ENCODE measurements at places on chromosomes 12 and 14.

DNA sequence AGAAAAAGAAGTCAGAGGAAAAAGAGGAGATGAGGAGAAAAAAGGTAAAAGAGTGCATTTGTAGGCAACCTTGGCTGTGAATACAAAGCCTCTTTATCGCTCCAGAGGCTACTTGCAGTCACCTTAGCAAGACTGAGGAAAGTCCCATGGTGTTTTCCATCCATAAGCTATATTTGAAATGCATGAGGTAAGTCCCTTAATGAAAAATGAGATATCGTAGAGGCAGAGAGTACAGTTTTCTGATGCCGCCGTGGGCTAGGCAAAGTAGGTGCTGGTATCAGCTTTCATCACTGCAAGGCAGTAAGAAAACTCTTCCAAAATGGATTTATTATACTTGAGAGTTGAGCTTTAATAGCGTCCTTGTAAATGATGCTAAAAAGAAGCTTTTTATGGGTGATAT is 186.8 kb downstream of the ASCL1 start:
- no peak for DNase-seq

DNA sequence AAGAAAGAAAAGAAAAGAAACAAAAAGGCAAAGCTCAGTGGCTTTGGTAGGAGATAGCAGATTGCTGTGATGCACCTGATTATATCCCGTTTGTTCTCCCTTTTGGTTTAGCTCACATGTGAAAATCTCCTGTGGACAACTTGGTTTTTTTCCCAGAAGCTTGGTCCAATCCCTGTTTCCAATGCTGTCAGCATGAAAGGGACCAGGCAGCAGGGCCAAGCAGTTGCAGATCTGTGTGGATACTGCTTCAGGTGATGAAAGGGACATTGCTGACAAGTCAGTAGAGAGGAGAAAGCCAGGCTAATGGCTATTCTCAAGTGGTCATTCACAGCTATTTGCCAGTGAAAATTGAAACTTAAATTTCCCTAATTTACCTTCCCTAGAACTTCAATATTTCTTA is 18.8 kb upstream of the SLCO1A2 start:
- DNase-seq: no peak

- no peak for DNase-seq
These were observed 248.5 kb upstream of the PDE3A start for GRCh38 chr12:20119596-20120402.

GRCh38 chr14:75461755-75462349 is 34.0 kb downstream of the JDP2 start:
- no peak for DNase-seq

GRCh38 chr12:121568971-121569751 is 11.7 kb downstream of the KDM2B start:
- no peak for DNase-seq

- DNase-seq: no peak
These were observed 117.3 kb downstream of the NEDD1 start for GRCh38 chr12:97024393-97024792.

- DNase-seq: no peak
These were observed 61.5 kb downstream of the TSPAN11 start for GRCh38 chr12:30988086-30988485.

GRCh38 chr14:69006346-69006745 is 27.2 kb upstream of the ACTN1 start:
- no peak for DNase-seq

GRCh38 chr12:57254506-57255280 is 3.7 kb upstream of the STAC3 start:
- no peak for DNase-seq

DNA sequence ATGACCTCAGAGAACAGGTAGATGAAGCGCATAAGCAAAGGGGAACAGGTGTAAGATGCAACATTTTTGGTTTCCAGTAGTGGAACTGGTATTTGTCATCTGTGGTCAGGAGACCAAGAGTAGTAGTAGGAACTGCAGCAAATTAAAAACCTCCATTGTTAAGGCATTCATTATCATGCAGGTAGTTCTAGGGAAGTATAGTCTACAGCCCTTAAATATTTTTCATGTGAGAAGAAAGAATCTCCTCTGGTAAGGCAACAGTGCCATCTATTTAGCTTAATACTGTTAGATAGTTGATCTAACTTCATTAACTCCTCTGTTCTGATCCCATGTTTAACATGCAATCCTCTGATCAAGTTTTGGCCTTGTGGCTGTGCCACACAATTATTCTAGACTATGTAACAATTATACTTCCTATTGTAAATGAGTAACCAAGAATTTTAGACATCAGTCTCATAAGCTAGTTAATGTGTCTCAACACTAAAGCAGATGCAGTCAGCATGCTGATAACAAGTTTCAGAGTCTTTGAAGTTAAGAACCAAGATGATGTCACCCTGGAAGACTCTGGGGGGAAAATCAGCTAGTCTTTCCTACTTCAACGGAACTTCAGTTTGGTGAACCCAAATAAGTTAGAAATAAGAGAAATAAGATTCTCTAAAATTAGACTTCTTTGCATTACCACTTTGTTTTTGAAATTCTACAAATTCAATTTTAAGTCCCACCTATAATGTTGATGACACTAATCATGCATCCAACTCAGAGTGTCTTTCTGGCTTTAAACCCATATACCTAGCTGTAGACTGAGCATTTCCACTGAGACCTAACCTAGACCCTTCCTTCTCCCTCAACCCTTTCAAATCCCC is 70.9 kb downstream of the STXBP6 start:
- no peak for DNase-seq

GRCh38 chr14:76955575-76956315 is 72.8 kb downstream of the IRF2BPL start:
- no peak for DNase-seq

DNA sequence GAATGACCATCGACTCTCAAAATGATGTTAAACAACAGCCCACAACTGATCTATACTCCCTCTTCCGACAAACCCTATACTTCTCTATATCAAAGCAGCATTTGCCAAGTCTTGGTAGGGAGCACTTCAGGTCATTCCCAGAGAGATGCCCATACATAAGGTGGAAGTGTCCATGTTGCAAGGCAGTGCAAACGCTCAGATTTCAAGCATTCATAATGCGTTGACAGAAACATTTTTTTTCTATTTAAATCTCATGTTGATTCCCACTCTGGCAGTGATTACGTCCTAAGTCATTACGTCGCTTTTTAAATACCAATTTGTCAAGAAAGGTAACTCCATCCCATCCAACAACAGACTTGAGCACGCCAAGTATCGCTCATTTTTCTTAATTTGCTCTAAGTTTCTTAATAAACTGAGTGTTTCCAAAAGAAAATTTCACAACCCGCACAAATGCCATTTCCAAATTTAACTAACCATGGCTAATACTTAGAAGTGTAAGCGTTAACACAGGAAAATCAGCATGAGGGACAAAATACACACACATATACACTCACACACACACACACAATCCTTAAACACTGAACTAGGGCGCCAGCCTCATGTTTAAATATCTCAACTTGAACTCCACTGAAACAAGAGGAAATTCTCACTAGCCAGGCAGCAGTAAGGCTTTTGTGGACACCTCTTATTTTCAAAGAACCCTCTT is 1.1 kb downstream of the GXYLT1 start:
- DNase-seq: no peak

GRCh38 chr12:68893201-68893600 is 39.8 kb downstream of the CPM start:
- no peak for DNase-seq

- no peak for DNase-seq
These were observed 10.7 kb downstream of the KRT76 start for GRCh38 chr12:52766351-52767019.

GRCh38 chr12:61250303-61250702 is 1009.9 kb upstream of the USP15 start:
- no peak for DNase-seq

GRCh38 chr12:53791735-53792326 is 40.1 kb upstream of the CISTR start:
- no peak for DNase-seq

GRCh38 chr12:67802731-67803130 is 154.2 kb downstream of the DYRK2 start:
- no peak for DNase-seq

- no peak for DNase-seq
These were observed 87.7 kb downstream of the FOXN4 start for GRCh38 chr12:109221277-109221931.

GRCh38 chr14:70943838-70944237 is 36.6 kb downstream of the PCNX1 start:
- no peak for DNase-seq

DNA sequence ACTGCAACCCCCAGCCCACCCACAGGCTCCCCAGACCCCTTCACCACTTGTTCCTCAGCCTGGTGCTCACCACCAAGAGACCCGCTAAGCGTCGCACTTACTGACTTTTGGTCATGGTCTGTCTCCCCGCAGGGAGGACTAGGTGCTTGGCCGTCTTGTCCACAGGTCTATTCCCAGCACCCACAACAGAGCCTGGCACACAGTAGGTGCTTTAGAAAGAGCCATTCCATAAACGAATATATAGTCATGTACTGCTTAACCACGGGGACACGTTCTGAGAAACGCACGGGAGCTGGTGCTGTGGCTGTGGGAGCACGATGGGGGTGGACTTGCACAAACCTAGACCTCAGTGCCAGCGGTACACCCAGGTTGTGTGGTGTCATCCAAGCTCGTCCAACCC is 34.0 kb downstream of the NCOR2 start:
- no peak for DNase-seq

DNA sequence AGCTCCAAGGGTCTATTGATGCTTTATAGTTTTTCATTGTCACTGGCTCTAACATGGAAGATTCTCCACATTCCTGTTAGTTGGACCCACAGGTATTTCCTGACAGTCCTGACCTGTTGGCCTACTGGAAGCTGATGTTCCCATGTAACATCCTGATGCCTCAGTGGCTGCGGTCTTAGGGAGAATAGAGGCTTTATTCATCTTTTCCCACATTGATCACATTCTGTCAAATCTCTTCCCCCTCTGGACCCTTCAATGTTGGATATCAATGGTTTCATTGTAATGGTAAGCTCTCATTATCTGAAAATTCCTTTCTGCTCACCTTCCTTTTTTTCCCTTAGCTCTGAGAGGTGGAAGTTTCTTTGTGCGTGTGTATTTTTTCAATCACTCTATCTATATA is 280.9 kb upstream of the TBX3 start:
- DNase-seq: no peak

GRCh38 chr12:94700662-94701061 is 50.3 kb upstream of the TMCC3 start:
- DNase-seq: no peak

- peak; percentile 73 for DNase-seq
These were observed at the start of gene NT5DC3 for GRCh38 chr12:103840876-103841689. NT5DC3 (minus strand) TSS chr12:103841234; CDS start chr12:103841156, 78 bp downstream.

DNA sequence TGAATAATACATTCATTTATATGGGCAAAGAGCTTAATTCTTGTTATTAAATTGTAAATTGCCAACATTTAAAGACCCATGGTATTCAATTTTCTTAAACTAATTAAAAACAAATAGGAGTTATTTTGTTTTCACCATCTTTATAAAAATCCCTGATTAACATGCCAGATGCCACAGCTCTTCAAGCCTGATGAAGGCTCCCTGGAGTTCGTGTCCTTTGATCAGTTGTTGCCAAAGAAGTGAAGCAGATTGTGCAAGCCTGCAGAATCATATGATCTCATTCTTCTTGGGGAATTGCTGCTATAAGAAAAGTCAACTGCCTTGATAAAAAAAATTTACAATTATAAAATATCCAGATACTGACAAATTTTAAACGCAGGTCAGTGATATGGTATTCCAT is 288.3 kb upstream of the PPFIA2 start:
- no peak for DNase-seq

- DNase-seq: no peak
These were observed 24.9 kb upstream of the CEBPE start for GRCh38 chr14:23143911-23144310.

DNA sequence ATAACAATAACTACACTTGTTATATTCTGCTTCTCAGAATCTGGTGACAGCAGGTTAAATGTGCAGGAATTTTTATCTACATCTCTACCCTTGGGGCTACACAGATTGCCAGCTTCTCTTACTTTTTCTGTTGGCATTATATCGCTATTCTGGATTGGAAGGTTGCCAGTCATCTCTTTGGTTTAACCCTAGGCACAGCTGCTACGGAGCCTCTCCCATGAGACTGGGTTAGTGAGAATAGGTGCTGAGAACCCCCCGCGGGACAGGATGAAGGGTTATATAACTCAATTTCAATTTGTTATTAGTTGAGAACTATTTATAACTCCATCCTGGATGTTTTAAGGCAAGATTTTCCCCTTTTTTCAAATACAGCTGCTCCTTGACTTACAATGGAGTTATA is 73.1 kb downstream of the ACADS start:
- DNase-seq: no peak

DNA sequence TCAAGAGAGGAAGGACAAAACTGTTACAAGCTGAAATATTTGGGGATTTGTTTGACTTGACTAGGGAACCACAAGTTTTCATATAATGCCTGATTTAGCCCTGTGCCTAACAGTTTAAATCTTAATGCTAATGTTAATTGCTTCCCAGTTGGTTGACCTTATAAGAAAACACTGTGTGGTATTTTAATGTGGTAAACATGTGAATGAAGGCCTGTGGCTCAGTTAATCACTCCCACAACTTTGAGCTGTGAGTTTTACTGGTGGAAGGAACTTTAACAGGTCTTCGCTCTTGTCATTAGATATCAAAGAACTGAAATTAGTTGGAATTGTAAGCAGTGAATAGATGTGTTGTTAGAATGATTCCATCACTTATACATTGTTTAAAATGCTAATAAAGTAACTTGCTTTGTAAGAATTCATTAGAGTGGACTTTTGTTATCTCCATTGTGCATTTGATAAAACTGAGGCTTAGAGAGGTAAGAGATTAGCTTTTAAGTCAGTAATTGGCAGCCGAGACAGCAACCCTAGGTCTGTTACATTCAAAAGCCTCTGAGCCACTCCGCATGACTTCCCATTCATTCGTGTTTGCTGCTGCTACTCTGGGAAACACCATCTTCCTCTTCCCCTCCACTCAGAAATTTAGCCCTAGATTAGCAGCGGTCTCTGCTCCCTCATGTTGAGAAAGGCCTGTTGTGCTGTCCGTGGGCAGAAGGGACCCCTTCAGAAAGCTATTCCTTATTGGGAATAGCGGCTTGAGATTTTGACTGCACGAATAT is 1.0 kb upstream of the TBK1 start:
- peak; percentile 11 for DNase-seq

- DNase-seq: no peak
These were observed 53.0 kb downstream of the PKP2 start for GRCh38 chr12:32843528-32844095.

DNA sequence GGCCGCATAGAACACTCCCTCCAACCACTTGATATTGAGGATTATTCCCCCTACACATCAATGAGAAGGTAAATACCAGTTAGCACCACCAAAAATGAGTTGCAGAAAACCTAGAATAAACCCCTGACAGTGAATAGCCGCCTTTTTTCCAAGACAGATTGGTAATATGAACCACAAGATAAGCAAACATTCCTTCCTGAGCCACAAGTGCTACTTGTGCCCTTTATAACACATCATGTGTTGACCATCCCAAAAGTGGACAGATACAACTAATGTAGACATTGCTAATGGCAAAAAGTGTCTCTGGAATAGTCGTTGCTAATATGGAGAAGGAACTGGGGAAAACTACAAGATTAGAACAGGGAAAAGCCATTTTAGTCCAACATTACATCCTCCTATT is 17.2 kb downstream of the NOXRED1 start:
- no peak for DNase-seq

GRCh38 chr12:70744178-70744577 is 106.9 kb upstream of the PTPRB start:
- DNase-seq: no peak
